ENCODE measurements at places on chromosomes 4 and X.

DNA sequence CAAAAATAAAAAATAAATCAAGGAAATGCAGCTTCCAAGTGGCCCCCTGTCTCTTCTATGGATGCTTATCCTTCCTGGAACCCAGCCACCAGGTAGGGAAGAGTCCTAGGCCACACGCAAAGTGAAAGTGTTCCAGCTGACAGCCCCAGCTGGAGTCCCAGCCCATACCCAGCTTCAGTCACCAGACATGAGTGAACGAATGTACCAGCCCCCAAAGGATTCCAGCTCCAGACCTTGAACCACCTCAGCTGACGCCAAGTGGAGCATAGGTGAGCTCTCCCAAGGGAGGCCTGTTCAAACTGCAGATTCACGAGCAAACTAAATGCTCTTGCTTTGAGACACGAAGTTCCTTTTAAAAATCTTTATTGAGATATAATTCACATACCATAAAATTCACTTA, 62.0 kb downstream of the BCOR start:
- H3K4me3 ChIP-seq, result no peak overlapping the region
- DNase-seq, result no peak
- H3K36me3 ChIP-seq, result no peaks in the 10 kb centered on the region
- no peak overlapping the region for H3K27ac ChIP-seq

- peaks cover 35% of the 10 kb centered on the region for H3K4me1 ChIP-seq
- H3K4me3 ChIP-seq, result no peak overlapping the region
- H3K27ac ChIP-seq, result no peak overlapping the region
Measured at GRCh38 chrX:72126048-72126415, 5.7 kb downstream of the RTL5 start.

DNA sequence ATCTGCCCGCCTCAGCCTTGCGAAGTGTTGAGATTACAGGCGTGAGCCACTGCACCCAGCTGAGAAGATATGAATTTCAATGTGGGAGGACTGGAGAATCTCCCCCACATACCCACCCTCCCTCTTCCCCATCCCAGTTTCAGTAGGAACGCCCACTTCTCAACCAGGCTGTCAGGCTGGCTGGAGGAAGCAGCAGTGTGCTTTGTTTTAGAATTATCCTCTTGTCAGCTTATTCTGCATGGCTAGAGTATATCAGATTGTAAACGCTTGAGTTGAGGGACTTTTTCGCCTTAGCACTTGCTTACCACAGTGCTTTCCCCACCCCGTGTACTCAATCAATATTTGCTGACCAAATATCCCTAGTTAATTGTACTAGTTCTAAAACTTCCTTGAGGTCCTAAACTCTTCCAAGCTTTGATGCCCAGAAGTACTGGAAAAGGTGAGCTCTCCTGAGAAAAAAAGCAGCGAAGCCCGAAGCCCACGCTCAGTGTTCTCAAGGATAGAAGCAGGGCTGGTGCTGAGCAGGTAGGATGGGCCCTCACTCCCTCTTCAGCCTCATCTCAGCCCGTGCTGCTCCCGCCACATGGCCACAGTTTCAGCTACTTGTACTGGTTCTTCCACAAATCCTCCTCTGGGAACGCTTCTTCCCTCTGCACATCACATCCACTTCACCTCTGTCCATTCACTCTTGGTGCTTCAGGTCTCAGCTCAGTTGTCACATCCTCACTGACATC, 7.3 kb upstream of the ARHGAP10 start:
- H3K27me3 ChIP-seq, result no peaks in the 10 kb centered on the region
- DNase-seq, result no peak
- H3K4me1 ChIP-seq, result no peaks in the 10 kb centered on the region
- H3K4me3 ChIP-seq, result no peak overlapping the region
- H3K27ac ChIP-seq, result no peak overlapping the region

GRCh38 chrX:32798990-32799389, 412.4 kb downstream of the DMD start:
- no peak for DNase-seq
- peaks cover under 1% of the 10 kb centered on the region for H3K36me3 ChIP-seq
- H3K27me3 ChIP-seq, result no peaks in the 10 kb centered on the region
- no peak overlapping the region for H3K27ac ChIP-seq
- H3K4me1 ChIP-seq, result no peaks in the 10 kb centered on the region
- no peak overlapping the region for H3K4me3 ChIP-seq

DNA sequence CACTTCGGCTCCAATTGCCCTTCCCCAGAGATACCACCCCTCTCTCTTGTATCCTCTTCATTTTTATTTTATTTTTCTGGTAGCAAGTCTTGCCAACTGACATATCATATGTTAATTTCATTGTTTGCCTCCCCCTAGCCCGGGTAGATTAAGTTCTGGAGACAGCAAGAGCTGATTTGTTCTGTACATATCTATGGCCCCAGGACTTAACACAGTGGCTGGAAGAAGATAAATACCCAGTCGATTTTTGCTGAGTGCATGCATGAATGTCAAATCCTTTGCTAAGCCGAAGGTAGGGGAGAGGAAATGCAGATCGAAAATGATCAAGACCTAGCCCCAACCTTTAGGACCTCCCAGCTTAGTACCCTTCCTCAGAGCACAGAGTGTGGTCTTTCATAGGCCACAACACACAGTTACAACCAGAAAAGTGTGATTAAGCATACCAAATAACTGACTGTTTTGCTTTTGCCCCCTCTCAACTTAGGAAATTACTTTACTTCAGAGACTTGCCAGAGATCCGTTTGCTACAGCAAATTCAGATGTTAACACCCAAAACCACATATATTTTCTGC, 58.7 kb upstream of the KLF3 start:
- no peak overlapping the region for H3K27ac ChIP-seq
- DNase-seq, result no peak
- H3K36me3 ChIP-seq, result no peaks in the 10 kb centered on the region
- no peak overlapping the region for H3K4me3 ChIP-seq
- peaks cover 6% of the 10 kb centered on the region for H3K4me1 ChIP-seq
- no peaks in the 10 kb centered on the region for H3K27me3 ChIP-seq
